ENCODE measurements at places on chromosomes 5 and 9. TPM values are rescaled to one million over a fixed set of nuclear protein-coding genes. Genes with fewer than 3 reads are reported as not detected.

F2R gene
- total RNA-seq = 48.5 TPM

TMOD1 gene
- 0.15 TPM for total RNA-seq

DDX4 gene
- 0.09 TPM for total RNA-seq

- H3K27ac ChIP-seq = no peak overlapping the region
- no peaks in the 10 kb centered on the region for H3K27me3 ChIP-seq
- H3K36me3 ChIP-seq = no peaks in the 10 kb centered on the region
- peak; percentile 30 for DNase-seq
- no peaks in the 10 kb centered on the region for H3K4me1 ChIP-seq
Measured at GRCh38 chr5:179437341-179438001, 92.2 kb upstream of the ADAMTS2 start.

DNA sequence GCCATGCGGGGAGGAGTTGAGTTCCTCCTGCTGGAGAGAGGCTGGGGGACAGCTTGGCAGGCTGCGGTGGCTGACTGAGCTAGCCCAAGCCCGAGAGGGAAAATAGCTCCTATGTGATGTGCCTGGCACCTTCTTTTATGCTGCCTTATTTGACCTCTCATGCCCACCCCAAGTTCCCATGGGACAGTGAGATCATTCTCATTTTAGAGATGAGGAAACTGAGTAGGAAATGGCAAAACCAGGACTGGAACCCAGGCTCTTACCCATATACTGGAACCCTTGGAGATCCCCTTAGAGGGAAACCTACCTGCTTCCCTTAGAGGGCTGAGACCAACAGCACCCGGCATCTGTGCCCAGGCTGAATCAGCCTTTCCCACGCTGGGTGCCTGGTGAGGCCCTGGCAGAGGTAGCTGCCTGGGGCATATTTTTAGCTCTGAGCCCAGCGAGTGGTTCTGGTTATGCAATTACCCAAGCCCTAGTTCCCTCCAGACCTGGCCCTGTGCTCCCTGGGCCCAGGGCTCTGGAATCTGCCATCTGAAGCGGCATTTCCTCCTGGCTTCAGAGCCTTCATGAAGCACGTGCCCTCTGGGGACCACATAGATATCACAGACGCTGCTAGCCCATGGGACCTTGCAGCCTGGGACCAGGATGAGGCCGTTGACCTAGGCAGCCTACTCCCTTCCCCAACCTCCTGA is 23.6 kb downstream of the COL27A1 start:
- H3K27ac ChIP-seq = no peak overlapping the region
- H3K4me3 ChIP-seq = no peak overlapping the region
- peaks cover 16% of the 10 kb centered on the region for H3K4me1 ChIP-seq
- no peaks in the 10 kb centered on the region for H3K27me3 ChIP-seq
- DNase-seq = no peak
- no peaks in the 10 kb centered on the region for H3K36me3 ChIP-seq

DNA sequence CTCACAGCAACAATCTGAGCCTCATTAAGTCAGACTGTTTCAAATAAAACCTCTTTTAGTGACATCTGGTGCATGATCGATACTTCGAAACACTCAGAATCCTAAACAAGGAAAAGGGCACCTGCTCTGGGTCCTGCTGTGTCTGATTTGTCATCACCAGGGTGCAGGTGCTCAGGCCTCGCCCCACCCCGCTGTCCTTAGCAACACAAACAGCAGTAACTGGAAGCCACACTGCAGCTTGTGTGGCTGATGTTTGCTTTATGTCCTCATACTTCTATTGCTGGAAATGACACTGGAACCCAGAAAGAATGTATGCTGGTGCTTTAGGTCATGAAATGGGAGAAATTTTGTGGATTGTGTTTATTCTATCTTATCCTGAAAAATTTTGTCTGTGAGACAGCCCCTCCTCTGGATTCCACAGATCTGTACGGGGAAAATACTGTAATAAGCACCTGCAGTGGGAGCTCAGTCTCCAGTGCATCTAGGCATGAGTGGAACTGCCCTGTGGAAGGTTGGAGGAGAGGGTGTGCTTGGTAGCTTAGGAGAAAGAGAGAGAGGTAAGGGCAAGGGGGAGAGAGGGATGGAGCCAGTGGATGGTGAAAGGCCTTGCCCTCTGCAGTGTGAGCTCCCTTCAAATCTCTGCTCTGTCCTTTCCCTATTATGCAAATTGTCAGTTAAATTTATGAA is 284.2 kb downstream of the SMARCA2 start:
- DNase-seq = no peak
- H3K36me3 ChIP-seq = no peaks in the 10 kb centered on the region
- H3K27me3 ChIP-seq = no peaks in the 10 kb centered on the region
- no peak overlapping the region for H3K4me3 ChIP-seq

GRCh38 chr5:152140347-152140746 is 215.7 kb upstream of the GLRA1 start:
- no peak overlapping the region for H3K4me3 ChIP-seq
- no peak overlapping the region for H3K27ac ChIP-seq
- no peaks in the 10 kb centered on the region for H3K4me1 ChIP-seq
- peaks cover 15% of the 10 kb centered on the region for H3K27me3 ChIP-seq

DNA sequence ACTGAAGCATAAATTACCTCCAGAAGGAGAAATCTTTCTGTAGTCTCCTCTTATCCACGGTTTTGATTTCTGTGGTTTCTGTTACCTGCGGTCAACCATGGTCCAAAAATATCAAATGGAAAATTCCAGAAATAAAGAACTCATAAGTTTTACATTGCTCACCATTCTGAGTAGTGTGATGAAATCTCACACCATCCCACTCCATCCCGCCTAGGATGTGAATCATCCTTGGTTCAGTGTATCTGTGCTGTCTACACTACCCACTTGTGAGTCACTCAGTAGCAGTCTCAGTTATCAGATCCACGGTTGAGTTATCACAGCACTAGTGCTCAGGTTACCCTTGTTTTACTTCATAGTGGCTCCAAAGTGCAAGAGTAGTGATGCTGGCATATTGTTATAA is 371.2 kb downstream of the NFIB start:
- H3K36me3 ChIP-seq = no peaks in the 10 kb centered on the region
- H3K27me3 ChIP-seq = no peaks in the 10 kb centered on the region

- H3K27me3 ChIP-seq = peaks cover 40% of the 10 kb centered on the region
- peaks cover 45% of the 10 kb centered on the region for H3K4me1 ChIP-seq
- no peaks in the 10 kb centered on the region for H3K36me3 ChIP-seq
- peak; percentile 65 for DNase-seq
- H3K4me3 ChIP-seq = peak overlapping the region; percentile 40
Measured at GRCh38 chr9:129487658-129488483, 133.0 kb downstream of the C9orf50 start.

GRCh38 chr5:137622850-137623249 is 113.0 kb downstream of the KLHL3 start:
- DNase-seq = no peak
- no peak overlapping the region for H3K4me3 ChIP-seq
- H3K27ac ChIP-seq = no peak overlapping the region
- no peaks in the 10 kb centered on the region for H3K27me3 ChIP-seq
- H3K36me3 ChIP-seq = no peaks in the 10 kb centered on the region

GRCh38 chr9:113137196-113138168 is 13.3 kb upstream of the SLC31A2 start:
- H3K36me3 ChIP-seq = no peaks in the 10 kb centered on the region
- no peak overlapping the region for H3K27ac ChIP-seq
- H3K4me1 ChIP-seq = no peaks in the 10 kb centered on the region
- H3K4me3 ChIP-seq = no peak overlapping the region
- no peaks in the 10 kb centered on the region for H3K27me3 ChIP-seq

DNA sequence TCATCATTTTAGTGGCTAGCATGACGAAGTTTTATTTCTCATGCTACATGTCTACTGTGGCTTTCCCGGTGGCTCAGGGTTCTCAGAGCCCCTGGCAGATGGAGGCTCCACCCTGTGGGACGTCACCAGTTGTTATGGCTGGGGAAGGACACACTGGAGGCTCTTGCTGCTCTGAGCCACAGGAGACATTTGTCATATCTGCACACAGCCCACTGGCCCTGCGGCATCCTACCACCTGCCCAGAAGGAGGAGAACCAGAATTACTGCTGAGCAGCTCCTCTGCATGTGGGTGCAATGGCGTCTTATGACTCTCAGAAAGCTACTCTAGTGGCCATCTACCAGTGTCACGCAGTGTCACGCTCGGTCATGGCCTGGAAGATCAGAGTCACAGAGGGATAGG is 6.6 kb downstream of the OR13J1 start:
- no peaks in the 10 kb centered on the region for H3K4me1 ChIP-seq
- no peak for DNase-seq
- no peak overlapping the region for H3K4me3 ChIP-seq
- no peak overlapping the region for H3K27ac ChIP-seq
- H3K36me3 ChIP-seq = no peaks in the 10 kb centered on the region

- no peak for DNase-seq
- no peaks in the 10 kb centered on the region for H3K36me3 ChIP-seq
- no peak overlapping the region for H3K4me3 ChIP-seq
- no peak overlapping the region for H3K27ac ChIP-seq
- no peaks in the 10 kb centered on the region for H3K27me3 ChIP-seq
- H3K4me1 ChIP-seq = peaks cover 33% of the 10 kb centered on the region
Measured at GRCh38 chr5:166373817-166374216, 1917.6 kb upstream of the WWC1 start.

DNA sequence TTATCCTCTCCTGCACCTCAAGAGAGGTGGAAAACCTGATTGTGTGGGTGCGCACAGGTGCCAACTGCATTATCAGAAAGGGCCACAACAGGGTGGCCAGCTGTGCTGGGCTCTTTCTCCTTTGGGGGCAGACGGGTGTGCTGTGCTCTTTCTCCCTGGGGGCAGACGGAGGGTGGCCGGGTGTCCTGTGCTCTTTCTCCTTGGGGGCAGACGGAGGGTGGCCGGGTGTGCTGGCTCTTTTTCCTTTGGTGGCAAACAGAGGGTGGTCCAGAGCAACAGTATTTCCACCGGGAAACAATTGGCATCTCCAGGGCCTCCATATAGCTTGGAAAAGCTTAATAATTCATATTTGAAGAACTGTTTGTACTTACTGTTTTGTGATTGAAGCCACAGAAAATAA is 6.8 kb downstream of the LMX1B start:
- no peak overlapping the region for H3K27ac ChIP-seq
- no peaks in the 10 kb centered on the region for H3K36me3 ChIP-seq
- peaks cover 58% of the 10 kb centered on the region for H3K4me1 ChIP-seq

DNA sequence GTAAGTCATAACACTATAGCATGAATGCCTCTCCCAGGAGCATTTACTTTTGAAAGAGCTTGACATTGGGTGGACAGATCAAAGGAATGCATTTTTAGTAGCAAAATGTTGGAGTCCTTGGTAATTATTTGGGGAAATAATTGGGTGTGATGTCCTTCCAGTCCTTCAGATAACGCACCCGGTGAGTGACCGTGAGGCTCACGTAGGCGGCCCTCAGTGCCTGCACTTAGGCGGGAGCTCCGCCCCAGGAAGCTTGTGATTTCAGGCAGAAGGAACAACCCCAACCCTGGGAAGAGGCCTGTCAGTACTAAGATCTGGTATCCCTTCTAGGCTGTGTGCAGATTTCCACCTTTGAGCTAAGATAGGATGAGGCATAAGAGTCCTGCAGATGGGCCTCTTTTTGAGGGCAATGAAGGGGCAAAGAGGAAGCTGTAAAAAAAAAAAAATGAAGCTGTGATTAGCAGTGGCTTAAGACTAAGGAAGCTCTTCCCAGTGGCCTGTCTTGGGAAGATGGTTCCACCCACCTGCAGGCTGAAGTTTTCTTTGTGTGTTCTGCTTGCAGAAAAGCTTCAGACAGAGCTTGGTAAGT is 14.9 kb downstream of the BTNL9 start:
- H3K36me3 ChIP-seq = no peaks in the 10 kb centered on the region
- H3K27me3 ChIP-seq = peaks cover 100% of the 10 kb centered on the region
- no peak overlapping the region for H3K4me3 ChIP-seq
- H3K27ac ChIP-seq = no peak overlapping the region
- DNase-seq = peak; percentile 40

DNA sequence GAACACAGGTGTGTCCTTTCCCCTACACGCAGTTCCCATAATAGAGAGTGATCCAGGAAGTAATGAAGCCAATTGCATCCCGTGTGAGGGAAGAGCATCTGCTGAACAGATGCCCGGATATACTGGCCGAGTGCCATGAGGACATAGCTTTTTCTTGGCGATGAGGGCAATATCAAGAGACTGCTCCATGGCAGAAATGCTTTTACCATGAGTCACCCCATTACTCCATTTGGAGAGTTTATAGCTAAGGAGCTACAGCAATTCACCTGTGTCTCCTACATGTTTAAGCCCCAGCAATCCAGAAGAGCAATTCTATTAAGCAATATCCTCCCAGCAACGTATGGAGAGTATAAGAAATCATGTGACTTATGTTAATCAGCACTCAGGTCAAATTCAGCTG is 222.0 kb upstream of the KLF4 start:
- H3K27me3 ChIP-seq = no peaks in the 10 kb centered on the region
- no peaks in the 10 kb centered on the region for H3K4me1 ChIP-seq
- no peak for DNase-seq
- no peaks in the 10 kb centered on the region for H3K36me3 ChIP-seq

DNA sequence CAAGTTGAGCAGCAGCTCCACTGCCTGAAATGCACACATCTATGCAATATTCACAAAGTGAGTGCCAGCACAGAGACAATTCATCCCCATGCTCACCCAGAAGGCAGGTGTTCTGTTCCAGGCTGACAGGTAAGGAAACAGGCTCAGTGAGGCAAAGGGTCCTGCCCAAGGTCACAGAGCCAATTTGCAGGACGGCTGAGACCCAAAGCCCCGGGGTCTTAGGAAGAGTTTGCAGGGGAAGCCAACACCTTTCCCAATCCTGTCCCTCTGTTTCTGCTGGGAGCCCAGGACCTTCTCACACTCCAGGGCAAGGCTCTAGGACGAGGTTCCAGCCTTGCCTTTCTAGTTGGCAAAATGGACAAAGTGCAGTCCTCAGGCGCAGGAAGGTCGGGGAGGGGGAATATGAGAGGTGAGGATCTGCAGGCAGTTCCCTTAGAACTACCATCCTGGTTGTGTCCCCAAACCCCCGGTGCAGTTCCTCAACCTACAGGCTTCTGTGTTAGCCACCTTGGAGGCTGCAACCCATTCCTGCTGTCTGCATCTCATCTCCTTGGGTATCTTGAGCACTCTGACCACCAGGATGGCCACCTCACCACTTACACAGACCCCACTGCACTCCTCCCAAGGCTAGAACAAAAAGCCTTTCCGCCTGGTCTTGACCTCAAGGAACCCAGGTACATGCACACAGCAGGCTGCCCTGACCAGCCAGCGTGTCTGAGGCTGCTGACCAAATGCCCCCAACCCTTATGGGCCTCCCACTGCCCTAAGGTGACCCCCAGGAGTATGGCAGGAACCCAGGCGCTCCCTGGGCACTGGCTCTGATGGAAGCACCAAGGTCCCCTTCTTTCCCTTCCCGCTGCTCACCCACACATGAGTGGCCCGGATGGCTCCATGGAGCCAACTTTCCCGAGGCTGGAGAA is 1.9 kb upstream of the BRD3 start:
- peaks cover 10% of the 10 kb centered on the region for H3K4me1 ChIP-seq
- no peak overlapping the region for H3K27ac ChIP-seq
- peaks cover 26% of the 10 kb centered on the region for H3K27me3 ChIP-seq
- no peak overlapping the region for H3K4me3 ChIP-seq

- DNase-seq = no peak
- no peaks in the 10 kb centered on the region for H3K27me3 ChIP-seq
- no peaks in the 10 kb centered on the region for H3K36me3 ChIP-seq
Measured at GRCh38 chr9:111831371-111832108, 36.8 kb upstream of the SHOC1 start.

GRCh38 chr5:177372910-177373309 is 11.3 kb upstream of the SLC34A1 start:
- no peaks in the 10 kb centered on the region for H3K36me3 ChIP-seq
- no peak for DNase-seq
- H3K4me1 ChIP-seq = peaks cover 6% of the 10 kb centered on the region
- no peak overlapping the region for H3K4me3 ChIP-seq

- H3K4me1 ChIP-seq = no peaks in the 10 kb centered on the region
- H3K4me3 ChIP-seq = no peak overlapping the region
- no peak overlapping the region for H3K27ac ChIP-seq
- DNase-seq = peak; percentile 32
- no peaks in the 10 kb centered on the region for H3K36me3 ChIP-seq
Measured at GRCh38 chr5:10481241-10481935, 39.7 kb downstream of the ROPN1L start.

Data from neural progenitor cell (in vitro differentiated cells).